ENCODE measurements at places on chromosomes 11 and 22.

DNA sequence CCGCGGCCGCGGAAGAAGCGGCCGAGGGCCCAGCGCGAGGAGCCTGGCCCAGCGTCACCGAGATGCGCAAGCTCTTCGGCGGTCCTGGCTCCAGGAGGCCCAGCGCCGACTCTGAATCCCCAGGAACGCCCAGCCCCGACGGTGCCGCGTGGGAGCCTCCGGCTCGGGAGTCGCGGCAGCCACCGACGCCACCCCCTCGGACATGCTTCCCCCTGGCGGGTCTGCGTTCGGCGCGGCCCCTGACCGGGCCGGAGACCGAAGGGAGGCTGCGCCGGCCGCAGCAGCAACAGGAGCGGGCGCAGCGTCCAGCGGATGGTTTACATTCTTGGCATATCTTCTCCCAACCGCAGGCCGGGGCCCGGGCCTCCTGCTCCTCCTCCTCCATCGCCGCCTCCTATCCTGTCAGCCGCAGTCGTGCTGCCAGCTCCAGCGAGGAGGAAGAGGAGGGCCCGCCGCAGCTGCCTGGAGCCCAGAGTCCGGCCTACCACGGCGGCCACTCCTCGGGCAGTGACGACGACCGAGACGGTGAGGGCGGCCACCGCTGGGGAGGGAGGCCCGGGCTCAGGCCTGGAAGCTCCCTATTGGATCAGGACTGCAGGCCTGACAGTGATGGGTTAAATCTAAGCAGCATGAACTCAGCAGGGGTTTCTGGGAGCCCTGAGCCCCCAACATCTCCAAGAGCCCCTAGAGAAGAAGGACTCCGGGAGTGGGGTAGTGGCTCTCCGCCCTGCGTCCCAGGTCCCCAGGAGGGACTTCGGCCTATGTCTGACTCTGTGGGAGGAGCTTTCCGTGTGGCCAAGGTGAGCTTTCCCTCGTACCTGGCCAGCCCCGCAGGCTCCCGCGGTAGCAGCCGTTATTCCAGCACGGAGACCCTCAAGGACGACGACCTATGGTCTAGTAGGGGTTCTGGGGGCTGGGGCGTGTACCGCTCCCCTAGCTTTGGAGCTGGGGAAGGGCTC lies 1.2 kb downstream of the ARHGEF17 start:
- no peak for DNase-seq

DNA sequence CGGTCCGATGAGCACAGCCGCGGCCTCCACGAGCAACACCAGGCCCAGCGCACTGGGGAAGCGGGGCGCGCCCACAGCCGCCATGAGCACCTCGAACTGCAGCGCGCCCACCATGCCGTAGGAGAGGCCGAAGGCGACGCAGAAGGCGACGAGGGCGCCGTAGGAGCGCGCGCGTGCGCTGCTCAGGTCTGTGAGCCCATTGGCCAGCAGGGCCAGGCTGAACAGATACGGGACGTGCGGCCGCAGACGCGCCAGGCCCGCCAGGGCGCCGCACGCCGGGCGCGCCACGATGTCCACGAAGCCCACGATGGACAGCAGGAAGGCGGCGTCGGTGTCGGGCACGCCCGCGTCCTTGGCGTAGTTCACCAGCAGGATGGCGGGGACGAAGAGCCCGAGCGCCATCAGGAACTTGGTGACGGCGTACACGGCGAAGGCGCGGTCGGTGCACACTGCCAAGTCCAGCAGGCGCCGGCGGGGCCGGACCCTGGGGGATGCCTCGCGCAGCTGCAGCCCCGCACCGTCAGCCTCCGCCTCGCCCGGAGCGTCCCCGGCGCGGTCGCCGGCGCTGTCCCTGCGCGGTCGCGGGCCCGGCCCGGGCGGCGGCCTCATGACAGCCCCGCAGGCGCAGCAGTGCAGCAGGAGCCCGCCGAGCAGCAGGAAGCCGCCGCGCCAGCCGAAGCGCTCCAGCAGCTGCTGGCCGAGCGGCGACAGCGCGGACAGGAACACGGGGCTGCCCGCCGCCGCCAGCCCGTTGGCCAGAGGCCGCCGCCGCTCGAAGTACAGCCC lies 2.9 kb downstream of the SLC16A8 start:
- DNase-seq: no peak

- no peak for DNase-seq
Measured at GRCh38 chr11:104127828-104128227, 36.1 kb downstream of the PDGFD start.

DNA sequence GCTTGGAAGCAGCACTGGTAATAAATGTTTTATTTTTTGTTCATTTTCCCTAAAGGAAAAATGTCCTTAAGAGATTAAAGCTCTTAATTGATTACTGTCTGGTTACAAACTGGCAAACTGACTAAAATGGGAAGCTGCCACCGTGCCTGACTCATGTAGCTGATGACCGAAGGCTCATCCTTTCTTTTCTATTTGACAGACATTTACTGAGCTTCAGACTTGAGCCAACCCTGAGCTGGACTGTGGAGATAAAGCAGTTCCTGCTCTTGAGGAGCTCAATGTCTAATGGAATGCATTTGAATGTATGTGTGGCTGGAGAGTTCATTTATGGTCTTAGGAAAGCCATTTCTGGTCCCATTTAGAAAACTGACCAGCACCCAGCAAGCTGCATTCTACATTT lies 91.3 kb downstream of the RNF169 start:
- DNase-seq: no peak

DNA sequence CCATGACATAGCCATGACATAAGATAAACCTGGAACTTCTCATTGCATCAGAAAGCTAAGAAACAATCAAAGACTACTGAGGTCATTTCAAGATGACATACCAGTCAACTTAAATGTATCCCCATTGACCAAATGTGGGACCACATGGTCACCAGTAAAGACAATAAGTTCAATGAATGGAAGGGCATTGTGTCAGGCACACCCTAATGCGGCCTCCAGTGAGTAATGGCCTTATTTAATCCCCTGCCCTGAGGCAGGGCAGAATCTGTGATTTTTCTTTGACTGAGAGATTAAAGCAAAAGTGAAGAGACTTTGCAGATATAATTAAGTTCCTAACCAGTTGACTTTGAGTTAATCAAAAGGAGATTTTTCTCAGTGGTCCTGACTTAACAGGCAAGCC lies 17.3 kb upstream of the SYT8 start:
- no peak for DNase-seq

DNA sequence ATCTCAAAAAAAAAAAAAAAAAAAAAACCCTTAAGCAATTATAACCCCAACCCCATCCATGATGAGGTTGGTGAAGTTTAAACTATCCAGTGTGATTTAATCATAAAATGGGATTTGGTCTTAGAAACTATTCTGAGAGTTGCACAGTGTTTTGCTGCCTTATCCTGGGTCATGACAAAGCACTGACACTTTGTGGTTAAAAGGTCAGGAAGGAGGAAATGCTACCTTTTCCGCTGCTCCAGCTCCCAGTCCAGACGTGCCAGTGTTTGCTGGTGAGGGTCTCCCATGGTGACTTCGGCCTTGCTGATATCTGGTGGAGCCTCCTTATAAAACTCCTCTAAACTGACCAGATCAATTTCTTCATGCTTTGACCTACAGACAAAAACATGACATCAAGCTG lies 14.5 kb downstream of the THOC5 start:
- DNase-seq: no peak

GRCh38 chr11:35964841-35965240 lies 21.0 kb downstream of the LDLRAD3 start:
- DNase-seq: no peak
